ENCODE measurements at places on chromosomes 11 and 22.

GRCh38 chr22:44200451-44200850 lies 19.7 kb downstream of the PARVG start:
- DNase-seq, result no peak

DNA sequence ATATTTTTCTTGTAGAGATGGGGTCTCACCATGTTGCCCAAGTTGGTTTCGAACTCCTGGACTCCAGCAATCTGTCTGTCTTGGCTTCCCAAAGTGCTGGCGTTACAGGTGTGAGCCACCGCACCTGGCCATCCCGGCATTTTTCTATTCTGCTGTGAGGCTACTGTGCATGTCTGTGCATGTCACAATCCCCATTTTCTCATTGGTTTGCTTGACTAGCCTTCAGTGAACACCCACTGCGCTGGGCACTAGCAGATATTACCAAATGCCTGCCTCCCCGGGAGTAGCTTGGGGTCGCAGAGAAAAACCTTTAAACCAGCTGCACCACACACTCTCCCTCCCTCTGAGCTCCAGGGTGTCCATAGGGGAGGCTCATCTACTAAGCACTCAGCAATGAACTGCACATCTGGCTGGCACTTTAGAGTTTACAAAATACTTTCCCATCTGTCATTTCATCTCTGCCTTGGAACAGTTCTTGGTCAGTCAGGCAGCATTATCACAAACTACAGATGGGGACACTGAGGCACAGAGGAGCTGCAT lies 4.9 kb downstream of the CSNK1E start:
- DNase-seq, result no peak

DNA sequence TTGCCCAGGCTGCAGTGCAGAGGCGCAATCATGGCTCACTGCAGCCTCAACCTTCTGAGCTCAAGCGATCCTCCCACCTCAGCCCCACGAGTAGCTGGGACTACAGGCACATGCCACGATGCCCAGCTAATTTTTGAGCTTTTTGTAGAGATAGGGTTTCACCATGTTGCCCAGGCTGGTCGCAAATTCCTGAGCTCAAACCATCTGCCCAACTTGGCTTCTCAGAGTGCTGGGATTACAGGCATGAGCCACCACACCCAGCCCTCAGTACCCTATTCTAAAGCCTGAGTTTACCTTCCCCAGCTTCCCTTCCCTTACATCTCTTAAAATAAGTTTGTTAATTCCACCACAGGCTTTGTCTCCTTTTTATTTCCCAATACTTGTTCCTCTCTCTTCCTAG lies 59.1 kb downstream of the AMBRA1 start:
- no peak for DNase-seq

DNA sequence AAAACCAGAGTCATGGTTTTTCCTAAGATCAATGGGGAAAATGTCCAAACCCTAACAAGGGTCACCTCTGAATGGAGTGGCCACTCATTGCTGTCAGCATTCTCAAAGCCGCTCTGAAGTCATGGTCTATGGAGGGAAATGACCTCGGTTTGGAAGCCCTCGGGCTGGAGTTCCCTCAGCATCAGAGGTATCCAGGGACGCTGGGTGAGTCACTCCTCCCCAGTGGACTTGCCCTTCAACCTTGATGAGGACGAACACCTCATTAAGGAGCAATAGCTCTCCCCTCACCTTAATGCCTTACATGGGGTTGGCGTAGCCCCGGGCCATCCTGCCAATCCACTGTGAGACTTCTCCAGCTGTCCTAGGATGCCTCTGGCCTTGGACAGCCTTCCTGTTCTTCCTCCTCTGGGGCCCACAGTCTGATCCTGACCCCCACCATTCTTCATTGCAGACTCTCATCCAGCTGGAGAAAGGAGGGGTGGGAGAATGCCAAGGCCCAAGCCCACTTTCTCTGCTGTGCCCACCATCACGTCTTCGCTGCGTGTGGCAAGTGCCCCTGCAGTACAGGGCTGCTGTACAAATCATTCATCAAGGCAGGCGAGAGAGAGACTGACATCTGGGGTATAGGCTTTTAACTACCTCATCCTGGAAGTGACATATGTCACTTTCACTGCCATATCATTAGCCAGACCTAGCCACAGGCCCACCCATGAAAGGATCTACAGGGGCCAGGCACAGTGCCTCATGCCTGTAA lies 25.4 kb upstream of the MYH9 start:
- no peak for DNase-seq

- DNase-seq, result no peak
These were observed 372.8 kb upstream of the CCDC179 start for GRCh38 chr11:23233075-23233474.

DNA sequence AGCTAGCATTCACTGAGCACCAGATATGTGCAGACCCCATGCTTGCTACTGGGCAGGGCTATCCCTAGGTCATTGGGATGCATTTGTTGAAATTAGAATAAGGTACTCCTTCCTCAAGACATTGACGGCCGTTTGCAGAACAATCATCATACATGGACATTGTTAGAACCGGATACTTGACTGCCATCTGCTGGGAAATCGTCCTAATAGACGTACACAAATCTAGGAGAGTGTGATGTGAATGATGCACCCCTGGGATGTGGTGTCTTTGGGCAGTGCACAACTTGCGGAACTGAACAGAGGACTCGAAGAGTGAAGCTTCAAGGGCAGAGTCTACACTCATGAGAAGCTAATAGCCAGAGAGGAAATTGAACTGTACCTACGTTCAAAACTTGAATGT lies 35.9 kb downstream of the MYO18B start:
- DNase-seq, result peak; percentile 79

- no peak for DNase-seq
These were observed 19.0 kb downstream of the RSF1 start for GRCh38 chr11:77801477-77801876.

DNA sequence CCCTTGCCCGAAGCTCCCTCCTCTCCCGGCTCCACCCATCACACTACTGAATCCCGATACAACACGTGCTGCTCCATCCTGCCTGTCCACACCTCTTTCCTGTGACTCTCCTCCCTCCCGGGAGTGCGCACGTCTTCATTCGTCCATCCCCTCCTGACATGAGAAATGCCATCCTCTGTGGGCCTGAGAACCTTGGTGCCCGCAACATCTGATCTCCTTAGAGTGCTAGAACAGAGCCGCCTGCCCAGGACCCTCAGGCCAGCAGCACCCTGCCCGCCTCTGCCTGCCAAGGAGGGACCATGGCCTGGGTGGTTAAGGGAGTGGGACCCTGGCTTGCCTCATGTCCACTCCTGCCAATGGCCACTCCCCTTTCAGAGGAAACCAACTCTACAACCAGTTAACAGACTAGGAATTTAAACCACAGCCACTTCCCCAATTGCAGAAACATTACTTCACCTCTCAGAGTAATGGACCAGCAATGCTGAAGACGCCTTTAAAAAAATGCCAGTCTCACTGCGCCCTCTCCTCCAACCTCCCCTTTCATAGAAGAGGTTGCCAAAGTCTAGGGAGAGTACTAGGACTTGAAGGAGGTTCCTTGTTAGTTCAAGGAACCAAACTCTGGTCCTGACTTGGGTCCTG lies 466.3 kb downstream of the OPCML start:
- DNase-seq, result no peak

GRCh38 chr11:33001281-33001680 lies 14.4 kb upstream of the DEPDC7 start:
- DNase-seq, result no peak

GRCh38 chr22:35641494-35642120 lies 6.6 kb upstream of the APOL6 start:
- no peak for DNase-seq

GRCh38 chr11:3205261-3206155 lies 13.1 kb downstream of the MRGPRG start:
- DNase-seq, result no peak

DNA sequence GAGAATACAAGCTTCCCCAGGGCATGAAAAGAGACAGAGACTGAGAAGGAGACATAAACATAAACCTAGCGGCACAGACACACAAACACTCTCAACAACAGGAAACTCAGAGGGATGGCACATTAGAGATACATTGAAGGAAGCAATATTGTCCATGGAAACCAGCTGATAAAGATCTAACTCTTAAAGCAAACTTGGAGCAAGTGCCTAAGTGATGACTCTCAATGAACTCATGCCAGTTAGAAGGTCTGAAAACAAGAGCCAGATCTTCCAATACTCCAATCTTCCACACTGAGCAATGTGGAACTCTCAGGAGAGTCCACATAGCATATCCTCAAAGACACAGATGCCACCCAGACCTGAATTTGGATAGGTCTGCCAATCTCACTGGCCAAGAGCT lies 168.8 kb upstream of the ISX start:
- no peak for DNase-seq

GRCh38 chr22:50535113-50535512 lies 5.3 kb upstream of the TYMP start:
- no peak for DNase-seq
